ENCODE measurements at places on chromosomes 1 and 21. TPM values are rescaled to one million over a fixed set of nuclear protein-coding genes. Genes with fewer than 3 reads are reported as not detected.

The ACKR1 gene
- total RNA-seq, result not detected

DNA sequence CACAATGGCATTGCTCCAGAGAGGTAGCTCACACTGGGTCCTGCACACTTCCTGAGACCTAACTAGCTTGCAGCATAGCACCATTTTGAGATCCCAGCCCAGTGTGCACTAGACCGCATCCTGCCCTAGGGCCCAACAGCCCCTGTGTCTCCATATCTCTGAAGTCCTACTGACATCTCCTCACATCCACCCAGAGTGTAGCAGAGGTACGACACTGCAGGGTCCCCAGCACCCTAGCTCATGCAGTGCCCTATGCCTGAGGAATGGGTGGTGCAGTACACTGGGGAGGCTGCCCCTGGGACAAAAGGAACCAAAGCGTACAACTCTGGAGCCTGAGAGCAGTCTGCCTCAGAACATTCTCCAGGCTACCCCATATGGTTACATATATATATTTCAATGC lies 111.4 kb upstream of the DEPDC1 start:
- no peaks in the 10 kb centered on the region for H3K27me3 ChIP-seq
- no peak overlapping the region for H3K27ac ChIP-seq
- H3K36me3 ChIP-seq, result no peaks in the 10 kb centered on the region
- no peak for DNase-seq
- H3K4me1 ChIP-seq, result no peaks in the 10 kb centered on the region

DNA sequence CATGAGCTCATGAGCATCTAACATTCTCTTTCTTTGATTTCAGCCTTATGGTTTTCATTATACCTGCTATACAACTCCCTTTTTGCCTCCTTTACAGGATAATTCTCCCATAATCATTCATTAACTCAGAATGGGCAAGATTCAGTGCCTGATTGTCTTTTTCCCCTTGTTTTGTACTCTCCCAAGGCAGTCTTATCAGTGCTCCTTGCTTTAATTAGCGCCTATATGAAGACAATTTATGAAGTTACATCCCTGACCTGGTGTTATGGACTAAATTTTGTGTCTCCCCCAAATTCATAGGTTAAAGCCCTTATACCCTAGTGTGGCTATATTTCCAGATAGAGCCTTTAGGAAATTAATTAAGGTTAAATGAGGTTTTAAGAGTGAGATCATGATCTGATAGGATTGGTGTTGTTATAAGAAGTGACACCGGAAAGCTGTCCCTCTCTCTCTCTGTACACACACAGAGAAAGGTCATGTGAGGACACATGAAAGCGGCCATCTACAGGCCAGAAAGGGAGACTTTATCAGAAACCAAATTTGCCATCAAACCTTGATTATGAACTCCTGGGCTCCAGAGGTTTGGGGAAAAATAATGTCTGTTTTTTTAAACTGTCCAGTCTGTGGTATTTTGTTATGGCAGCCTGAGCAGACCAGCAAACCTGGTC lies 185.8 kb upstream of the CHODL start:
- no peaks in the 10 kb centered on the region for H3K4me1 ChIP-seq
- H3K27me3 ChIP-seq, result no peaks in the 10 kb centered on the region
- no peak overlapping the region for H3K4me3 ChIP-seq
- no peak overlapping the region for H3K27ac ChIP-seq
- H3K36me3 ChIP-seq, result no peaks in the 10 kb centered on the region

- peaks cover 33% of the 10 kb centered on the region for H3K36me3 ChIP-seq
- no peaks in the 10 kb centered on the region for H3K27me3 ChIP-seq
- no peak within 1 kb of the TSS for H3K4me3 ChIP-seq
- no peaks in the 10 kb centered on the region for H3K4me1 ChIP-seq
- no peak within 1 kb of the TSS for H3K27ac ChIP-seq
Observed at GRCh38 chr1:45623972-45624371, at the start of gene CCDC17. CCDC17 (minus strand) TSS chr1:45624054; CDS start chr1:45623909, 145 bp downstream.

DNA sequence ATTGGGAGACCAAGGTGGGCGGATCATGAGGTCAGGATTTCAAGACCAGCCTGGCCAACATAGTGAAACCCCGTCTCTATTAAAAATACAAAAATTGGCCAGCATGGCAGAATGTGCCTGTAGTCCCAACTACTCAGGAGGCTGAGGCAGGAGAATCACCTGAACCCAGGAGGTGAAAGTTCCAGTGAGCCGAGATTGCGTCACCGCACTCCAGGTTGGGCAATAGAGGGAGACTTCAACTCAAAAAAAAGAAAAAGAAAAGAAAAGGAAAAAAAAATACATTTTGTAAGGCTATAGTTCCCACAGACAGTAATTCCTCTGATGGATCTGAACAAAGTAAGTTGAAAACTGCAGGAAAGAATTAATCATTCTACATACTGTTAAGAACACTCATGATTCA lies 48.1 kb upstream of the CD46 start:
- H3K27ac ChIP-seq, result no peak overlapping the region
- no peak for DNase-seq
- no peaks in the 10 kb centered on the region for H3K27me3 ChIP-seq
- no peak overlapping the region for H3K4me3 ChIP-seq
- no peaks in the 10 kb centered on the region for H3K36me3 ChIP-seq

The RTCA gene
- 36.0 TPM for total RNA-seq

The KRTAP19-3 gene
- total RNA-seq, result not detected

GRCh38 chr1:238582816-238583215 lies 692.1 kb upstream of the ZP4 start:
- no peaks in the 10 kb centered on the region for H3K27me3 ChIP-seq
- no peaks in the 10 kb centered on the region for H3K4me1 ChIP-seq
- DNase-seq, result no peak

- H3K4me1 ChIP-seq, result no peaks in the 10 kb centered on the region
- H3K27ac ChIP-seq, result no peak overlapping the region
Observed at GRCh38 chr1:18234790-18235242, 127.2 kb downstream of the IGSF21 start.

GRCh38 chr21:41808094-41808493 lies 41.2 kb upstream of the RIPK4 start:
- DNase-seq, result no peak
- H3K4me1 ChIP-seq, result no peaks in the 10 kb centered on the region
- H3K27me3 ChIP-seq, result no peaks in the 10 kb centered on the region

The SAMD11 gene
- 0.70 TPM for total RNA-seq

DNA sequence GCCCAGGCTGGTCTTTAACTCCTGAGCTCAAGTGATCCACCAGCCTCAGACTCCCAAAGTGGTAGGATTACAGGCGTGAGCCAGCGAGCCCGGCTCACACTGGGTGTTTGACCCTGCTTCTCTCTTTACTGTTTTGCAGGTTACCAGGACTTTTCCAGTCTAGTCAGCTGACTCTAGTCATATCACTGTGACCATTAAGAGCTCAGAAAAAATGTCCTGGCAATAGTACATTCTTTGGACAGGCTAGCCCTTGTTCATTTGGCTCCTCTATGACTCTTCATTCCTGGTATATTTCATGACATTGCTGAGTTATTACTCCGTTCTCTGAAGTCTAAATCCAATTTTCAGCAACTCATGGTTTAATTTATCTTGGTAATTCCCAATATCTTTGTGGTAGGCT lies 8.0 kb upstream of the CA6 start:
- H3K27me3 ChIP-seq, result peaks cover 3% of the 10 kb centered on the region
- H3K36me3 ChIP-seq, result no peaks in the 10 kb centered on the region
- DNase-seq, result no peak
- no peak overlapping the region for H3K4me3 ChIP-seq

GRCh38 chr1:115507901-115508300 lies 133.9 kb upstream of the VANGL1 start:
- no peaks in the 10 kb centered on the region for H3K36me3 ChIP-seq
- H3K27ac ChIP-seq, result no peak overlapping the region
- H3K27me3 ChIP-seq, result peaks cover 13% of the 10 kb centered on the region

GRCh38 chr1:175062339-175062738 lies 5.3 kb upstream of the TNN start:
- no peaks in the 10 kb centered on the region for H3K36me3 ChIP-seq
- no peak for DNase-seq
- no peak overlapping the region for H3K4me3 ChIP-seq
- H3K4me1 ChIP-seq, result no peaks in the 10 kb centered on the region

- H3K27me3 ChIP-seq, result no peaks in the 10 kb centered on the region
- H3K4me1 ChIP-seq, result no peaks in the 10 kb centered on the region
- no peak for DNase-seq
- H3K4me3 ChIP-seq, result no peak overlapping the region
- no peak overlapping the region for H3K27ac ChIP-seq
- no peaks in the 10 kb centered on the region for H3K36me3 ChIP-seq
Observed at GRCh38 chr21:42476388-42477331, 19.4 kb downstream of the RSPH1 start.

- no peak overlapping the region for H3K27ac ChIP-seq
- H3K4me1 ChIP-seq, result no peaks in the 10 kb centered on the region
- no peaks in the 10 kb centered on the region for H3K27me3 ChIP-seq
- no peak overlapping the region for H3K4me3 ChIP-seq
- no peak for DNase-seq
Observed at GRCh38 chr1:244365809-244366208, 85.9 kb downstream of the ADSS2 start.

DNA sequence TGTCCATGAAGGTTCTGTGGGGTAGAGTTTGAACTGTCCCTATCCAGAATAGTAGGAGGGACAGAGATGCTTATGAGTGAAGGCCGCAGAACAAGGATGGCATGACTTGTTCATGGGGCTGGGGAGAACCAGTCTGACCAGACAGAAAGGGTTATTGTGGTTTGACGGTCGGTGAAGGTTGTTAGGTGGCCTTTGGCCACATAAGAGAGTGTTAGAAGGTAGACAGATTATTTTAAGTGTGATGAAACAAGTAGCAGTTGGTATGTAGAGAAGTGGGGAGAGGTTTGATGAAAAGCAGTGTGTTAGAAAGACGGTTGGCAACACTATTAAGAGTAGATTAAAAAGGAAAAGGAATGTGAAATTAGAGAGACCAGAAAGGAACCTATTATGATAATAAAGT lies 355.1 kb downstream of the DISC1 start:
- H3K36me3 ChIP-seq, result no peaks in the 10 kb centered on the region
- no peaks in the 10 kb centered on the region for H3K27me3 ChIP-seq
- H3K27ac ChIP-seq, result no peak overlapping the region
- peaks cover 5% of the 10 kb centered on the region for H3K4me1 ChIP-seq
- DNase-seq, result no peak

The MAP1LC3C gene
- total RNA-seq, result not detected

The PHACTR4 gene
- 31.1 TPM for total RNA-seq

DNA sequence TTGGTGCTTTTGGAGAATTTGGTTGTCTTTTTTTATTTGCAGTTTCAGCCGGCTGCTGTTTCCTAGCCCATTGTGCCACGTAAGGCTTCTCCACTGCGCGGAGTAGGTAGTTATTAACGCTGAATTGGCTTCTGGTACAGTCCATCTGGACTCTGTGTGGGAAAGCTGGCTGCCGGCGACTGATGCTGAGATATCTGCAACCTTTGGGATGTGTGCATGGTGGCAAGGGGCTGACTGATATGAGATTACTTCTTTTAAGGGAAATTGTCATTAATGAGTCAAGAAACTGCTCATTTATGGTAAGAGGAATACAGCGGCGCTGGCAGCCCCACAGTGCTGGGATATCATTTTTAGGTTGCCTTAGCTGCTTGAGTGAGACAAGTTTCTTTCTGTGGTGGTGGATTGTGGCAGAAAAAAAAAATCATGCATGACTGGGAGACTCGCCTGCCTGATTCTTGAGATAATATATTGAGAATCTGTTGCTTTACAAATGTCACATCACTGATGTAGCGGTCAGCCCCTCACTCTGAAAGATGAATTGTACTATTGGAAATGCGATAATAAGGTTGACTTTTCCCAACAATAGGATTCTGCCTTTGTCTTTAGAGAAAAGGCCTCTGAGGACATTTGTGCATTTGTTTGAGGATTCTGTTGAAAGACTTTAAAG lies 2.5 kb upstream of the ELAVL4 start:
- H3K36me3 ChIP-seq, result no peaks in the 10 kb centered on the region
- H3K27ac ChIP-seq, result no peak overlapping the region
- H3K27me3 ChIP-seq, result no peaks in the 10 kb centered on the region
- H3K4me3 ChIP-seq, result no peak overlapping the region
- no peak for DNase-seq

DNA sequence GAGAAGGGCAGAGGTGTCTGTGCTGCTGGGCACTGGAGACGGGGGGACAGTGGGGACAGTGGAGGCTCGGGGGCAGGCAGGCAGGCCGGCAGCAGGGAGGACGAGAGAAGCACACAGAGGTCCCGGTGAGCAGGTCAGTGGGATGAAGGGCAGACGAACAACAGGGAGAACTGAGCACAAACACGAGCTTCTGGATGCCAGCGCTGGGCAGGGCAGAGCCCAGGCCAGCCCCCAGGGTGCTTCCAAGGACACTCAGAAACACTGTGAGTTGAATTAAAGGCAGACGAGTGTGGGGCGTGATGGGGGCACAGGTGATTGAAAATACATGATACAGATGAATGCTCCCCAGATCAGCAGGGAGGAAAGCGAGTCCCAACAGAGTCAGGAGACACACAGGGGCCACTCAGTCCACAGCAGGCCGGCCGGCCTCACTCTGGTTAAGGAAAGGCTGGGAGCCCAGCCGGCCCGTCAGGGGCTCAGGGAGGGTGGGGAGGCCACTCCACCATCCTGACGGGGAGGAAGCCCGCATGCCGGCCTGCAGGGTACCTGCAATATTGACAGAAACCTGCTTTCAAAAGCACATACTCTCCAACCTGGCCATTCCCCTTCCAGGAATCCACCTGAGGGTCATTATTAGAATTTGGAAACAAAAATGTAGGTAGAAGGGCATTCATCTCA lies 14.1 kb downstream of the SLC19A1 start:
- peaks cover 3% of the 10 kb centered on the region for H3K4me1 ChIP-seq
- peaks cover 17% of the 10 kb centered on the region for H3K36me3 ChIP-seq
- H3K4me3 ChIP-seq, result no peak overlapping the region

DNA sequence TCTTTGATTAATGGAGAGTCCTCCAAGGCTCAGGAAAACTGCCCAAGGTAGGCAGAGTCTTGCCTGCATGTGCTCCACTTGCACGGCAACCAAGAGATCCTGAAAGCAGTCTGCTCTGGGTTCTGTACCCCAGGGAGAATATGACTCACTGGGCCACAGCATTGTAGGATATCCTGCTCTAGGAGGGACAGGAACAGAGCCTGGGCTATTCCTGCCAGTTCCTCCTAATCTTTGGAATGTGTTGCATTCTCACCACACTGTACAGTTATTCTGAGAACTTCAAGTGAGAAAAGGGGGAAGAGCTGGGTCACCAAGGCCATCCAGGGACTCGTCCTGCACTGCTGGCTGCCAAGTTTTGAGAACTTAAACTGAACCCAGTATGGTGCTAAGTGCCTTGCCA lies 278.5 kb downstream of the MATN1 start:
- no peaks in the 10 kb centered on the region for H3K36me3 ChIP-seq
- no peaks in the 10 kb centered on the region for H3K4me1 ChIP-seq
- no peak overlapping the region for H3K27ac ChIP-seq
- H3K4me3 ChIP-seq, result no peak overlapping the region

DNA sequence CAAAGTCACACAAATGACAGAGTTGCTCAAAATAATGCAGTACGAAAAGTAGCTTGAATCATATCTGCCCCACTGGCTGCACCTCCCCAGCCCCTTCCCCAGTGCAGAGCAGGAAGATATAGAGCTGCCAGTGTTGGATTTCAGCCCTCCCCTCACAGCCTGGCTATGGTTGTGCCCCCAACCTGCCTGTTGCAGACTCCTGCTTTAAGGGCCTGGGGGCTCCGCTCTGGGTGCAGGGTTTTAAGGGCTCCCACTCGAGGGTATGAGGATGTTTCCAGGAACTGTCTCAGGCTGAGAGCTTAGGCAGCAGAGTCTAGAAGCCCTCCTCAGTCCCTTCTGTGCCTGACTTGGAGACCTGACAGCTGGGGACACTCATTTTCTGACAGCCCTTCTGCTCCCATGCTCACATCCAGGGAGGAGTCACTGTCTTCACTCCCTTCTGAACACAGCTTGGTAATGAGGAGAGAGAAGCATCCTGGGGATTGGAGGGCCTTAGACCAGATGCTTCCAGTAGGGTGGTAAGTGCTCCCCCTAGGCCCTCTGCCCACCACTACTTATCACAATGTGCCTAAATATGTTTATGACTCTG lies 4.6 kb downstream of the S100A9 start:
- no peak for DNase-seq
- H3K4me1 ChIP-seq, result peaks cover 4% of the 10 kb centered on the region
- H3K27me3 ChIP-seq, result no peaks in the 10 kb centered on the region
- no peak overlapping the region for H3K27ac ChIP-seq

The TCHHL1 gene
- not detected for total RNA-seq

Measured in T-cell (primary cell).